Stimulated activated CD4-positive, alpha-beta T cell treated with anti-CD3 and anti-CD28 coated beads, Interleukin-12 subunit alpha, Interleukin-12 subunit beta, amount 100 ng/mL, for 48 hours (primary cell): ENCODE measurements at places on chromosomes 3 and 15.

- DNase-seq: no peak
These were observed 282.9 kb upstream of the COL8A1 start for GRCh38 chr3:99355465-99355864.

GRCh38 chr3:184333190-184333589, 4.2 kb upstream of the FAM131A start:
- no peak for DNase-seq

DNA sequence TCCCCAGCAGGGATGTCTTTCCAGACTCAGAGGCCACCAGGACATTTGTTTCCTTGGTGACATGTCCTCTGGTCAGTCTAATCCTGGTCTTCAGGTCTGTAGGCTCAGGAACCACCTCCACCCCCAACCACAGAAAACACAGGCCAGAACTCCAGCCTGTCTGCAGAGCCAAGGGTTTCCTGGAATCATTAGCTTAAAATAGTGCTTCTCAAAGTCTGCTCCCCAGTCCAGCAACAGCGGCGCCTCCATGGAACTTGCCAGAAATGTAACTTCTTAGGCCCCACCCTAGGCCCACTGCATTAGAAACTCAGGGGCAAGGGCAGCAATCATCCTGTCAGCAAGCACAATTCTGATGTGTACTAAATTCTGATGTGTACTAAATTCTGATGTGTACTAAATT, 20.0 kb downstream of the SLC28A1 start:
- DNase-seq: no peak

- DNase-seq: no peak
These were observed 33.7 kb downstream of the SYNM start for GRCh38 chr15:99138491-99138982.

GRCh38 chr3:59873576-59874230, 823.9 kb upstream of the CFAP20DC start:
- no peak for DNase-seq

- DNase-seq: no peak
These were observed 102.7 kb downstream of the ANP32A start for GRCh38 chr15:68717951-68718350.

DNA sequence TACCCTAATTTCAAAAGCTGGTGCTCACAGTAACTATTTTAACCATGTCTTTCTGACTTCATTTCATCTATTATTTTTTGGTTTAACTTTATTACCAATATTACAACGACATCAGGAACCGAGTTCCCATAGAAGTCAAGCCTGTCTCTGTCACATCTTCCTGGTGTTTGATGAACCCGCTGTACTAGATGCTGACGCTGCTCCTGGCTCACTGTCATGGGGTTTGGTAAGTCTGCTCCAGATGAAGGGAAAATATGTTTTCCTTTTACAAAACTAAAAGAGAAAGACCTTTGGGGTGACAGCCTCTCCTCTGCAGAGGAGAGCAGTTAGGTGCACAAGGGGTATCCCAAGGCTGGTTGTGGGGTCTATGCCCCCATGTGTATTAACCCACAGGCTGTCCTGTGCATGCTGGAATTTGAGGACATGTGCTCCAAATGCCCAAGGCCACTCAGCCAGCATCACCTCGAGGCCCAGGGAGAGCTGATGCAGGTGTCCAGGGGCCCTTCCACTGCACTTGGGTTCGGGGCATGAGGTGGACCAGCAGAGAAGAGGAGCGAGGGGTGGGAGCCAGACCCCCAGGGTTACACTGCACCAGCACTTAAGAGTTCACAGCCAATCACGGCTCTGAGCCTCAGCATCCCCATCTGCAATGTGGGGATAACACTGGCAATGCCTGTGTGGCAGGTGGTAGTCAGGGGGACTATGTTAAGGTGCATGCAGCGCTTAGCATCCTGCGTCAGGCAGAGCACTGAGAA, 62.2 kb downstream of the ATP10A start:
- DNase-seq: no peak
